ENCODE measurements at places on chromosomes 2 and 18. TPM values are rescaled to one million over a fixed set of nuclear protein-coding genes. Genes with fewer than 3 reads are reported as not detected.

The RNMT gene
- total RNA-seq: 25.3 TPM

The GALNT5 gene
- total RNA-seq: 4.5 TPM

The POTEC gene
- total RNA-seq: not detected

The RELCH gene
- total RNA-seq: 40.7 TPM

The GMCL1 gene
- 16.1 TPM for total RNA-seq

The LAMA1 gene
- total RNA-seq: 3.1 TPM

The FAM237A gene
- total RNA-seq: not detected

The FBLN7 gene
- 6.1 TPM for total RNA-seq

The PROC gene
- total RNA-seq: 0.58 TPM

The ITGB6 gene
- total RNA-seq: 0.18 TPM

The TIA1 gene
- 87.6 TPM for total RNA-seq

- DNase-seq: no peak
- H3K36me3 ChIP-seq: no peaks in the 10 kb centered on the region
- H3K4me3 ChIP-seq: no peak overlapping the region
- no peaks in the 10 kb centered on the region for H3K27me3 ChIP-seq
- H3K27ac ChIP-seq: no peak overlapping the region
These were observed 334.7 kb downstream of the EIPR1 start for GRCh38 chr2:3042601-3043585.

DNA sequence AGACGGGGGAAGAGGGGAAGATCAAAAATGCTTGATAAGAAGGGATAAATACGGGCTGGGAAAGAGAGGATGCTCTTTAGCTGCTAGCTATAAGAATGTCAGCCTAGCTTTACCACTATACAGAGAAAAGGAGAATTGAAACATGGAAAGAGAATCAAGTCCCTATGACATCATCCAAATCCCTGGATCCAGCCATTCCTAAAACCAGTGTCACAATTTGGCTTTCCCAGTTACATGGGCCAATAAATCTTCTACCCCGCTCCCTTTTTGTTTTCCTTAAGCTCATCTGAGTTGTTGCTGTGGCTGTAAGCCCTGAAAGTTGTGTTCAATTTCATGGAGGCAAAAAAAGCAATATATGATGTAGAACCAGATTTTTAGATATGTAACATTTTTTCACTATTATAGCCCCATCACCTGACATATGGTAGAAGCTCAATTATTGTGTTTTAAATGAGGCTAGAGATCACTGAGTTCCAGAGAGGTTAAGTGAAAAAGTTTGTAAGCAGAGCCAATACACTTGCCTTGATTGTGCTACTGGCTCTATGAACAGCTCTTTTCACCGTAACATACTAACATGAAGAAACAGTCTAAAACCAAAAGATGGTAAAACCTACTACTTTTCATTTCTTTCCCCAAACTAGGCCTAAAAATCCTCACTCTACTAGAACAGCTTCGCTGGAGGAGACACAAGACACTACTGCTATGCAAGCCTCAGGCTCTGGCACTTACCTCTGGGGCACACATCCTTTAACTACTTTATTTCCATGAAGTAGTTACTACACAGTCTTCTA, 4.3 kb downstream of the HNRNPLL start:
- H3K27ac ChIP-seq: no peak overlapping the region
- H3K27me3 ChIP-seq: no peaks in the 10 kb centered on the region
- no peak for DNase-seq
- H3K4me3 ChIP-seq: no peak overlapping the region
- no peaks in the 10 kb centered on the region for H3K4me1 ChIP-seq
- no peaks in the 10 kb centered on the region for H3K36me3 ChIP-seq

DNA sequence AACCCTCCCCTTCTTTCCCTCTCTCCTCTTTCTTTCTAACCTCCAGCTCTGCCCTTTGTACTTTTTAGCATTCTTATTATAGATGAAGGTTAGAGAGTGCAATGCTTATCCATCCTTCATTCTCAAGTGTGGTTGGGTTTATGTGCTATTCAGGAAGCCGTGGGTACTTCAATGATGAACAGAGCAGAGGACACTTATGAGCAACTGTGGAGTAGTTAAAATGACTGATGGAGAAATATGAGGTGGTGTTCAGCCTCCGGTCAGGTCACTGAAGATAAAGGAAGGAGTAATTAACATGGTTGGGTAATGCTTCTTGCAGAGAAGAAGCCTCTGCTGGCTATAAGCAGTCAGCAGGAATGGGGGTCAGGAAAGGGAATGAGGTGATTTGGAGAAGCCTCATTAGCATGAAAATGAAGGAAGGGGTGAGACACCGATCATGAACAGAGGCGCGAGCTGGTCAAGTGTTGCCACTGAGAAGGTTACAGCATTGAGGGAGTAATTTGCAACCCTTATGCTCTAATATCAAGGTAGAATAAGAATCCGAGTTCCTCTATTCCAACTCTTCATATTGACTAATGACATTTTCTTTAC, 174.7 kb downstream of the LPIN1 start:
- no peak overlapping the region for H3K4me3 ChIP-seq
- H3K36me3 ChIP-seq: no peaks in the 10 kb centered on the region
- H3K4me1 ChIP-seq: no peaks in the 10 kb centered on the region
- H3K27ac ChIP-seq: no peak overlapping the region

DNA sequence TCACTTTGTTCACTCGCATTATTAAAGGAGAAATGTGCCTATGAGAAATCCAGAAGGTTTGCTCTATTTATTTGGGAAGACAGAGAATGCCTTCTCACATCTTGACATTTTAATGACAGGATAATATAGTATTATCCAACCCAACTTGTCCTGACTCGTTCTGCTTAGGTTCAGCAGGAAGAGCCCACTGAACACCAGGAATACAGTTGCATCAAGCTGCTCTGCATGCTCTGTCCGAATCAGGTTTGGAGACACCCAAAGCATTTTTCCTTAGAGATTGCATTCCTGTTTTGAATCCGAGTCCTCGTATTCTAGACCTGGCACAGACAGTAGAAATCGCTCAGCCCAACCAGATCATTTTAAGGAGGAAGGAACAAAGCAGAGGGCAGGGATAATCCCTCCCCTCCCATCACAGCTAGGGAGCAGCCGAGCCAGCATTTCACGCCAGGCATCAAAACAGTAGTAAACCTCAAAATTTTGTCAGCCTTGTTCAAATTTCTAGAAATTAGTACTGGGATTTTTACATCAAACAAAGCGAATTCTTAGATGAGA, 837.4 kb upstream of the ID2 start:
- H3K4me3 ChIP-seq: no peak overlapping the region
- no peaks in the 10 kb centered on the region for H3K4me1 ChIP-seq
- H3K27ac ChIP-seq: no peak overlapping the region
- no peaks in the 10 kb centered on the region for H3K27me3 ChIP-seq
- no peaks in the 10 kb centered on the region for H3K36me3 ChIP-seq
- no peak for DNase-seq

GRCh38 chr2:37037771-37038170, 46.4 kb downstream of the HEATR5B start:
- no peak overlapping the region for H3K27ac ChIP-seq
- no peaks in the 10 kb centered on the region for H3K36me3 ChIP-seq
- no peak overlapping the region for H3K4me3 ChIP-seq
- no peaks in the 10 kb centered on the region for H3K4me1 ChIP-seq
- DNase-seq: no peak

- no peak for DNase-seq
- no peaks in the 10 kb centered on the region for H3K4me1 ChIP-seq
- H3K27me3 ChIP-seq: no peaks in the 10 kb centered on the region
- no peak overlapping the region for H3K4me3 ChIP-seq
- H3K36me3 ChIP-seq: no peaks in the 10 kb centered on the region
These were observed 26.1 kb upstream of the SETBP1 start for GRCh38 chr18:44654573-44654972.

DNA sequence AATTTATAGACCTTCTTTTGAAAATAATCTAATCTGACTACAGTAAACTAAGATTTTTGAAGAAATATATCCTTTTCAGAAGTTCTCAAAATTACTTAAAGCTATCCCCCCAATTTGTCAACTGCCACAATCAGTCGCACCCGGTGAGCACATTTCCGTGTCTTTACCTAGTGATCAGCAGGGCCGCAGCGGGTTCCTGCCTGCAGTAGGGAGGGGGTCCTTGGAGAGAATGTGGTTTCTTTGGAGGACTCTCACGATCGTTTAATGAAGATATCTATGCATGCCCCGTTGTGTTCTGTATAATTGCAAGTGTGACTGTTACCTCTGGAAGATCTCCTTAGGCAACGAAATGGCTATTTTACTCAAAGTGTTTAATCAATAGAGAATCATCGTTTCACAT, 251.9 kb upstream of the RAB12 start:
- no peaks in the 10 kb centered on the region for H3K4me1 ChIP-seq
- no peak overlapping the region for H3K27ac ChIP-seq
- no peak for DNase-seq
- H3K27me3 ChIP-seq: no peaks in the 10 kb centered on the region

GRCh38 chr2:28543316-28544035, 47.6 kb downstream of the PLB1 start:
- H3K27me3 ChIP-seq: no peaks in the 10 kb centered on the region
- DNase-seq: no peak
- H3K4me3 ChIP-seq: no peak overlapping the region
- no peaks in the 10 kb centered on the region for H3K4me1 ChIP-seq
- H3K36me3 ChIP-seq: no peaks in the 10 kb centered on the region
- H3K27ac ChIP-seq: no peak overlapping the region

- no peak overlapping the region for H3K27ac ChIP-seq
- no peaks in the 10 kb centered on the region for H3K27me3 ChIP-seq
- no peaks in the 10 kb centered on the region for H3K36me3 ChIP-seq
- no peak overlapping the region for H3K4me3 ChIP-seq
- H3K4me1 ChIP-seq: no peaks in the 10 kb centered on the region
- no peak for DNase-seq
These were observed 207.2 kb downstream of the VAPA start for GRCh38 chr18:10121028-10121427.

DNA sequence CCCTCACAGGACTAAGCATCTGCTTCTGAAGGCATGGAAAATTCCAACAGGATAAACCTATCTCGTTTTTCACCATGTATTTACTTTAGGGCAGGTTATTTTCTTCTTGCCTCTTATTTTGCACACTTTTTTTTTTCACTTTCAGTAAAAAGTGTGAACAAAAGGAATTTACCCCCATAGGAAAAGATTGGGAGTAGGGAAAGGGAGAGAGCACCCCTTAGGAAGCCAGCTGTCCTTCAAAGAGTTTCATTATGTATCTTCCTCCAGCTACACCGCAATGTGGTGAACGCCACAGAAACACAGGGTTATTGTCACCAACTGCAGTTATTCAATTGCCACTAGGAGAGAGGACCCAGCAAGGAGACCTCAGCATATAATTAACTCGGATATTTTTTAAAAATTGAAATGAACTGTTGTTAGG, 286.2 kb upstream of the VRK2 start:
- H3K27me3 ChIP-seq: no peaks in the 10 kb centered on the region
- H3K4me1 ChIP-seq: no peaks in the 10 kb centered on the region
- no peak overlapping the region for H3K27ac ChIP-seq
- H3K4me3 ChIP-seq: no peak overlapping the region
- H3K36me3 ChIP-seq: no peaks in the 10 kb centered on the region

GRCh38 chr2:239561446-239562001, 160.7 kb upstream of the HDAC4 start:
- H3K4me1 ChIP-seq: no peaks in the 10 kb centered on the region
- no peak overlapping the region for H3K27ac ChIP-seq
- H3K4me3 ChIP-seq: no peak overlapping the region
- no peaks in the 10 kb centered on the region for H3K27me3 ChIP-seq
- peak; percentile 86 for DNase-seq

- DNase-seq: no peak
- no peaks in the 10 kb centered on the region for H3K27me3 ChIP-seq
- H3K36me3 ChIP-seq: no peaks in the 10 kb centered on the region
- no peak overlapping the region for H3K4me3 ChIP-seq
- no peak overlapping the region for H3K27ac ChIP-seq
- H3K4me1 ChIP-seq: peaks cover 2% of the 10 kb centered on the region
These were observed 15.7 kb downstream of the B3GNT7 start for GRCh38 chr2:231411237-231411636.

- H3K27me3 ChIP-seq: no peaks in the 10 kb centered on the region
- DNase-seq: no peak
- H3K4me3 ChIP-seq: no peak overlapping the region
- H3K4me1 ChIP-seq: no peaks in the 10 kb centered on the region
These were observed 60.4 kb downstream of the GALNT1 start for GRCh38 chr18:35641916-35642315.

- DNase-seq: no peak
- H3K27me3 ChIP-seq: no peaks in the 10 kb centered on the region
- H3K4me3 ChIP-seq: no peak overlapping the region
- no peaks in the 10 kb centered on the region for H3K36me3 ChIP-seq
These were observed 287.0 kb upstream of the SLC14A2 start for GRCh38 chr18:45328296-45328695.

- no peak overlapping the region for H3K4me3 ChIP-seq
- no peaks in the 10 kb centered on the region for H3K27me3 ChIP-seq
- DNase-seq: no peak
- no peaks in the 10 kb centered on the region for H3K36me3 ChIP-seq
These were observed 55.7 kb downstream of the MEIS1 start for GRCh38 chr2:66490588-66491001.

GRCh38 chr2:193818801-193819499, 1624.2 kb upstream of the TMEFF2 start:
- H3K27me3 ChIP-seq: no peaks in the 10 kb centered on the region
- H3K4me3 ChIP-seq: no peak overlapping the region
- no peak overlapping the region for H3K27ac ChIP-seq
- H3K4me1 ChIP-seq: no peaks in the 10 kb centered on the region
- DNase-seq: no peak
- H3K36me3 ChIP-seq: no peaks in the 10 kb centered on the region

- H3K4me1 ChIP-seq: no peaks in the 10 kb centered on the region
- H3K36me3 ChIP-seq: peaks cover 5% of the 10 kb centered on the region
- no peak overlapping the region for H3K4me3 ChIP-seq
- H3K27me3 ChIP-seq: no peaks in the 10 kb centered on the region
These were observed 41.4 kb downstream of the WDR33 start for GRCh38 chr2:127769587-127769986.

GRCh38 chr2:178404368-178404767, 46.6 kb downstream of the PRKRA start:
- no peaks in the 10 kb centered on the region for H3K4me1 ChIP-seq
- H3K27me3 ChIP-seq: no peaks in the 10 kb centered on the region

GRCh38 chr2:17299891-17300540, 218.2 kb downstream of the RAD51AP2 start:
- no peak for DNase-seq
- peaks cover 4% of the 10 kb centered on the region for H3K27me3 ChIP-seq
- H3K4me1 ChIP-seq: no peaks in the 10 kb centered on the region
- H3K27ac ChIP-seq: no peak overlapping the region

DNA sequence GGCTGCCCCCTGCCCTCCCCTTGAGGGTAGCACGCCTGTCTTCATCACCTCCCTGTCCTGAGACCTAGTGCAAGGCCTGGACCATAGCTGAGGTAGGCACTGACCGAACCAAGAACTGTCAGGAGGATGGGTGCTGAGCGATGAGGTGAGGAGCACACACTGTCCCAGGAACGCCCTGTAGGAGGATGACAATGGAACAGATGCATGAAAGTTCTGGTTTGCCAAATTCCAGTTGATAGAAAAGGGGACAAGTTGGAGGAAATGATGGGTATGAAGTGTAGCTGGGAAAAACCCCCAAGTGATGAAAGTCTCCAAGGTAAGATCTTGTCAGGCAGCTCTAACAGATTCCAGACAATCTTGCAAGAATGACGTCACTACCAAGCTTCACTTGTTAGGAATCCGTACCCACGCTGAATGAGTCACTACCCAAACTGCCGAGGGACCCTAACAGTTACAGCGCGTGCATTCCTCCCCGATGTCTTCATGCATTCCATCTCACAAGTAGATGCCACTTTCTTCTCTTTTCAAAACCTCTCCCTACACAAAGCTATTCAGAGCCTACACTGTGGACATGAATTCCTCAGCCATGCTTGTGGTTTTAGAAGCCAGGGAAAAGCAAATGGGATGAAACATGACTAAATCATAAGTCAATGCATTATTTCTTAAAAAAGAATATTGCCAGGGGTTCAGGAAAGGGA, 27.6 kb downstream of the MRPL33 start:
- H3K4me3 ChIP-seq: no peak overlapping the region
- peak overlapping the region; percentile 79 for H3K27ac ChIP-seq
- H3K27me3 ChIP-seq: no peaks in the 10 kb centered on the region

All from aorta (tissue), 5 donors.